ENCODE measurements at places on chromosomes 12 and 14. TPM values are rescaled to one million over a fixed set of nuclear protein-coding genes. Genes with fewer than 3 reads are reported as not detected.
A peak's percentile ranks its signal among the peaks of the same experiment; 100 is the strongest.

Gene STRAP
- total RNA-seq = 218 TPM

Gene PRH2
- not detected for total RNA-seq

Gene CIROP
- not detected for total RNA-seq

Gene SCYL2
- total RNA-seq = 41.4 TPM

Gene ZNF385A
- 5.7 TPM for total RNA-seq

Gene MYO1H
- 0.11 TPM for total RNA-seq

Gene MMP14
- 56.5 TPM for total RNA-seq

Gene CCDC197
- not detected for total RNA-seq

Gene TMPRSS12
- total RNA-seq = not detected

Gene DAO
- not detected for total RNA-seq

Gene KLRK1
- not detected for total RNA-seq

Gene AKAP5
- 2.5 TPM for total RNA-seq

Gene OAS2
- not detected for total RNA-seq

DNA sequence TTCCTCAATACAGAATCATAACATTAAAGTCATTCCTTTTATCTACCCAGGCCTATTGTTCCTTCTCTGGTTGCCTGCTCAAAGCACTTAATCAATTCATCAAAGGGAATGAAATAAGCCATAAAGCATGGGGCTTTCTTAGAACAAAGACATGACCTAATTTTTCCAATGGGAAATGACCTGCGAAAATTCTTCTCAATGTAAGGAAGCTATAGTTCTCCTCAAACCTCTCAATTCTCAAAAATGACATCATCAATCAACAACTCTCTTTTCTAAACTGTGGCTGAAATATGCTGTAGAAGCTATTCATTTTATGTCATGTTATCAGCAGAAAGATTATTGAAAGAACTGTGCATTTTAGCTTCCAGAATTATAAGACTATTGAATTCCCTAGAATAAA is 116.0 kb upstream of the PTPRR start:
- no peak for DNase-seq

- DNase-seq = no peak
Measured at GRCh38 chr12:20366776-20367409, 1.4 kb upstream of the PDE3A start.

- no peak for DNase-seq
Measured at GRCh38 chr12:104463368-104463767, 6.6 kb downstream of the CHST11 start.

- peak; percentile 15 for DNase-seq
Measured at GRCh38 chr12:34393086-34393820, 371.0 kb downstream of the ALG10 start.

DNA sequence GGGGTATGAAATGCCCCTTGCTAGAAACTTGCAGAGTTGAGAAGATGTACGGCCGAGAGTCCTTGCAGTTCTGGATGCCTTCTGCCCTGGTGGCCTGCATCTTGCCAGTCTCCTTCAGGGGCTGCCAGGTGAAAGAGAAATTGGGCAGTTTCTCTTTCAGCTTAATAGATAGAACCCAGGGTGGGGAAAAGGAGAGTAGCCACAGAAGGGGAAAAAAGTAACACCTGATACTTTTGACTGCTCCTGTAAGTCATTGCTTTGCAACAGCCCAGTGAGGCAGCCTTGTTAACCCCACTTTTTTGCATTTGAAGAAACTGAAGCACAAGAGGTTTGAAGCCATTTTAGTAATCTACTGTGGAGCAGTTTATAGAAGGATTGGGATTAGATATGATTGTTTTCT is 27.6 kb downstream of the TDP1 start:
- DNase-seq = no peak

- no peak for DNase-seq
Measured at GRCh38 chr14:91218014-91218413, 26.5 kb downstream of the GPR68 start.

GRCh38 chr12:15163030-15163976 is 57.9 kb downstream of the RERG start:
- DNase-seq = no peak

- no peak for DNase-seq
Measured at GRCh38 chr14:52265253-52265652, 2.2 kb upstream of the PTGDR start.

- DNase-seq = no peak
Measured at GRCh38 chr12:6626654-6627283, 9.0 kb downstream of the LPAR5 start.

GRCh38 chr14:38310420-38310995 is 54.6 kb upstream of the CLEC14A start:
- no peak for DNase-seq

DNA sequence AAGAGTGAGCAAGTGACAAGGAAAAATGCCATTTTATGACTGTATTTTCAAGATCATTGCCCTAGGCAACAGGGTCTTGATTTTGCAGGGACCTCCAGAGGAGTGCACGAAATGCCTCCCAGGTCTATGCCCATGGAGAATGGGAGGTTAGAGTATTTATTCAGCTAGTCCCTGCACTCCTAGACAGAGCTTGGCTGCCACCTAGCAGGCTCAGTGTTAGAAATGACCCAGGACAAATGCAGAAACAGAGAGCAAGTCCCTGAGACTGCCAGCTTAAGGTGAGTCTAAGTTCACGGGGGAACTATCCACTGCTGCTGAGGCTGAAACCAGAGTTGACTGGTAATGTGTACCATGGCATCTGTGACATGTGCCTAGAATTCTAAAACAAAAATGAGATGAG is 506.4 kb downstream of the MED13L start:
- DNase-seq = peak; percentile 46

DNA sequence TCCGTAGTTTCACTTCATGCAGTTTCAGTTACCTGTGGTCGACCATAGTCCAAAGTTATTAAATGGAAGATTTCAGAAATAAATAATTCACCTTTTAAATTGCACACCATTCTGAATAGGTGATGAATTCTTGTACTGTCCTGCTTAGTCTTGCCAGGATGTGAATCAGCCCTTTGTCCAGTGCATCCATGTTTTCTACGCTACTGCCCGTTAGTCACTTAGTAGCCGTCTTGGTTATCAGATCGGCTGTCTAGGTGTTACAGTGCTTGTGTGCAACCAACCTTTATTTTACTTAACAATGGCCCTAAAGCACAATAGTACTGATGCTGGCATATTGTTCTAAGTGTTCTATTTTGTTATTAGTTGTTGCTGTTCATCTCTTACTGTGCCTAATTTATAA is 146.7 kb downstream of the ACSS3 start:
- DNase-seq = no peak

DNA sequence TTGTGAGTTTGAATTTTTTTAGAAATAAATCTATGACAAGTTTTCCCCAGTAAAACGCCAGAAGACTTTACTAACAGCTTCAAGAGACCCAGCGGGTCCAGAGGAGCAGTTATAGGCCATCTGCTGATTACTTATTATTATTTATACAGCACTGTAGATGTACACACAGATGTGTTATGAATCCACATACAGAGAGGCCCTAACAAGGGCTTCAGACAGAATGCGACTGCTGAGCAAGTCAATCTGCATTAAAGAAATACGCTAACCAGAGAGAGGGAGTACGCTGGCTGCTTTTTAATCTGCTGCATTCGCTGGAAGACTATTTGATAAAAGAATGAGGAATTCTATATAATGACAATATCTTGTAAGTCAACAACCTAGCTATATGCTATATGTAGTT is 32.5 kb downstream of the ATF7 start:
- no peak for DNase-seq

- DNase-seq = no peak
Measured at GRCh38 chr14:79580906-79581305, 630.4 kb downstream of the DIO2 start.

DNA sequence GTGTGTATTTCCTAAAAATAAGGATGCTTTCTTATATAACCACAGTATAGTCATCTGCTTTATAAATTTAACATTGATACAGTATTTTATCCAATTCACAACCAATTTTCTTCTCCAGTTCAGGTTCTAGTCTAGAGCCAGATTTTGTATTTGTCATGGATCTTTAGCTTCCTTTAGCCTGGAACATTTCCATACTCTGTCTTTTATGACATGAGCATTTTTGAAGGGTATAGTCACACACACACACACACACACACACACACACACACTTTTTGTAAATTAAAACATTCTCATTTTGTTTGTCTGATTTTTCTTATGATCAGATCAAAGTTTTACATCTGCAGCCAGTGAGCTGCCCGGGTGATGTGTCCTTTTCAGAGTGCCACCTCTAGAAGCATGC is 25.4 kb downstream of the CGRRF1 start:
- DNase-seq = no peak

DNA sequence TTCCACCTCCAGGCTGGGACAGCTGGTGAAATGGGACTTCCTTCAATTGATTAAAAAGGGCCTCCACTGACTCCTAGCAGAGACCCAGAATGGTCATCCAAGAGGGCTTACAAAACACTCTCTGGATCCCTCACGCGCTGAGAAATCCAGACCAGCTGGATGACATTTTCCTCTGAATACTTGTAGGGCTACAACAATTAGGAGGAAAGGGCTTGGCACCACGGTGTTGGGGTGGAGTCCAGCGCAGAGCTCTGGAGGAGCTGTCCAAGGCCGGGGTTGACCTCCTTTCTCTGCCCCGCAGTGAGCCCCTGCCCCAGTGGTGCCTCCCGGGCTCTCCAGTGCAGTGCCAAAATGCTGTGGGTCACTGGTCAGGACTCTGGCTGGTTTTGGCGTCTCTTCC is 189.0 kb upstream of the CCND2 start:
- DNase-seq = no peak

DNA sequence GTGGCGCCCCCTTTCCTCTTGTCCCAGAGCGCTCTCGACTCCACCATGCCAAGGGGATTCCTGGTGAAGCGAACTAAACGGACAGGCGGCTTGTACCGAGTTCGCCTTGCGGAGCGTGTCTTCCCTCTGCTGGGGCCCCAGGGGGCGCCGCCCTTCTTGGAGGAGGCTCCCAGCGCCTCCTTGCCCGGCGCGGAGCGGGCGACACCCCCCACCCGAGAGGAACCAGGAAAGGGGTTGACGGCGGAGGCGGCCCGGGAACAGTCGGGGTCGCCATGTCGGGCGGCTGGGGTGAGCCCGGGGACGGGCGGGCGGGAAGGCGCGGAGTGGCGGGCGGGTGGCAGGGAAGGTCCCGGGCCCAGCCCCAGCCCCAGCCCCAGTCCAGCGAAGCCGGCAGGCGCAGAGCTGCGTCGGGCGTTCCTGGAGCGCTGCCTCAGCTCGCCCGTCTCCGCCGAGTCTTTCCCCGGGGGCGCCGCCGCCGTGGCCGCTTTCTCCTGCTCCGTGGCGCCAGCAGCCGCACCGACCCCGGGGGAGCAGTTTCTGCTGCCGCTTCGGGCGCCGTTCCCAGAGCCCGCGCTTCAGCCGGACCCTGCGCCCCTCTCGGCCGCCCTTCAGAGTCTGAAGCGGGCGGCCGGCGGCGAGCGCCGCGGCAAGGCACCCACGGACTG is 376 bp downstream of the INSM2 start:
- DNase-seq = no peak

GRCh38 chr12:53561590-53561953 is 54.3 kb upstream of the NPFF start:
- DNase-seq = no peak

DNA sequence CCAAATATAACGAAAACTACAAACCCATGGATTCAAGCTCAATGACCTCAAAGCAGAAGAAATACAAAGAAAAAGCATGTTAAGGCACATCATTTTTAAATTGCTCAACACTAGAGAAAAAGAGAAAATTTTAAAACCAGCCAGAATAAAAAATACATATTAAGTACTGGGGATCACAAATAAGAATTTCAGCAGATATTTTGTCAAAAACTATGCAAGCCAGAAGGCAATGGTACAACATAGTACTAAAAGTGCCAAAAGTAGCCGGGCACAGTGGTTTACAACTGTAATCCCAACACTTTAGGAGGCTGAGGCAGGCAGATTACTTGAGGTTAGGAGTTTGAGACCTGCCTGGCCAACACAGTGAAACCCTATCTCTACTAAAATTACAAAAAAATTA is 10.2 kb downstream of the SGPP1 start:
- no peak for DNase-seq
